Stomach (tissue), 19 donors: ENCODE measurements at places on chromosomes 5 and 9.

DNA sequence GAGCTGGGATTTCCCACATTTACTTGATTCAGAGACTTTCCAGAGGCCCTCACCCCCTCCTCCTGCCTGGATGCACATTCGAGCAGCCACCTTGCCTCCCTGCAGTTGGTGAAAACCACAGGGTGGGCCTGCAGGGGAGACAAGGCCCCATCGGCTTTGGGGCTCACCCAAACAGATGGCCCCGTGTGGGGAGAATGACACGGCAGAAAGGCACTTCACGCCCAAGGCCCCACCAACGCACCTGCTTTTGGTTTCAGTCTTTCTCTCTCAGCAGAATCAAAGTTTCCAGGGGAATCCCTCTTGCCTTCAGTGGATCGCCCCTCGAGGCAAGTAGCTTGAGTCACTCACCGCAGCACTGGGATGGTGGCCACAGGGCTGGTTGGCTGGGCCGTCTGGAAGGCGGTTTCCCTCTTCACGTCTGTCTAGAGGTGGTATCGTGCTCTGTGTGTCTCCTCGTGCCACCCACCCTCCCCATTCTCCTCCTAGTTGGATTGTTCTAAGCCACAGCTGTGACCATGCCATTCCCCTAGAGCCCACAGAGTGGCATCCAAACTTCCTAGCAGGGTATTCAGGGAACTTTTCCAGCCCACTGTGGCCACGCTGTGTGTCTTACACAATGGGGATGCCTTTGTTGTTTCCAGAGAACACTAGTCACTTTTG is 31.8 kb downstream of the SEC61B start:
- no peaks in the 10 kb centered on the region for H3K36me3 ChIP-seq
- DNase-seq: no peak
- peaks cover 3% of the 10 kb centered on the region for H3K4me1 ChIP-seq
- H3K27ac ChIP-seq: no peak overlapping the region
- no peaks in the 10 kb centered on the region for H3K27me3 ChIP-seq

- H3K27me3 ChIP-seq: no peaks in the 10 kb centered on the region
- H3K36me3 ChIP-seq: peaks cover 8% of the 10 kb centered on the region
- H3K4me3 ChIP-seq: no peak overlapping the region
- peaks cover 43% of the 10 kb centered on the region for H3K4me1 ChIP-seq
Observed at GRCh38 chr5:10701567-10702039, 59.4 kb downstream of the DAP start.

- DNase-seq: peak; percentile 83
- no peak overlapping the region for H3K4me3 ChIP-seq
- no peaks in the 10 kb centered on the region for H3K27me3 ChIP-seq
- H3K4me1 ChIP-seq: peaks cover 23% of the 10 kb centered on the region
- peak overlapping the region; percentile 86 for H3K27ac ChIP-seq
Observed at GRCh38 chr5:151107738-151108520, 27.1 kb upstream of the TNIP1 start.

DNA sequence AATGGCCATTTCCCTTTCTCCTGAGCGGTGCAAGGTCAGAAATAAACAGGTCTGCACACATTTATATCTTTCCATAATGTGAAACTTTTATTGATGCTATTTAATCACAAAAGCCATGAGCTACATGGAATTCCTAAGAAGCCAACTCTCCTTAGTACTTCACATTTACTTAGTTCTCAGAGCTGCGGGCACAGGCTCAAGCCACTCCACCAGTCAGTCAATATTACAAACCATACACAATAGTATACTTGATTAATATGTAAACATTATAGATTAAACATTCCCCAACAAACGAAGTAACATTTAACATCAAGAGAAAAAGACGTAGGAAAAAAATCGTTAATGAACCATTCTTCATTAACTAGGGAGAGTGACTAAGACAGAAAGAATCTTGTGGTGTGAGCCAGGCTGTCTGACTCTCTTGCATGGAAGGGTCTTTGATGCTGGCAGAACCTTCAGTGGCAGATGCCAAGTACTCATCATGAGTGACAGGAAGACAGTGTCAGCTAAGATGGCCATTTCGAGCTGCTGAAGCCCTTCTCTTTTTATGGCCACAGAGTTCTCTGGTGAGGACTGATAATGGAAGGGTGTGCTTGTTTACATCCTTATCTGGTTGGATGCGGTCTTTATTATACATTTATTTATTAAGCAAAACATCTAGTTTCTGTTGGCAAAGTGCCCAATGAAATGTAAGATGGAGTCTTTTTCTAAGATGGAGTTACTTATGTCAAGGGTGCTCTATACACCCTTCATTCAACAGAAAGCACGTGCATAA is 115.5 kb upstream of the TUT7 start:
- H3K4me3 ChIP-seq: no peak overlapping the region
- peaks cover 18% of the 10 kb centered on the region for H3K4me1 ChIP-seq
- H3K27ac ChIP-seq: peak overlapping the region; percentile 59
- peak; percentile 60 for DNase-seq

DNA sequence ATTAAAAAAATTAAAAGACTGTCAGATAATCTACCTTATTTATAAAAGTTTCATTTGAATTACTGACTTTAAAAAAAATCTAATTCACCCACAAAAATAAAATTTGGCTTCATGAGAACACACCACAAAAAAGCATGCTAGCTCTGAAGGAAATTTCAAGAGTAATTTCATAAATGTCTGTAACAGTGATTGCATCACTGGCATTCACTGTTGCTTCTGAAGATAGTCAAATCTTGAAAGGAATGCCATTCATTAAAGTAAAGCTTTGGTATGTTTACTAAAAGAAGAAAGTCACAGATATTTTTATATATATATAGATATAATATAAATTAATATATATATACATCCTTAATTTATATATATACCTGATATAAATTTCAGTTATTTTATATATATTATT is 43.4 kb downstream of the NADK2 start:
- H3K36me3 ChIP-seq: peaks cover 12% of the 10 kb centered on the region
- DNase-seq: no peak
- H3K4me1 ChIP-seq: no peaks in the 10 kb centered on the region
- H3K27me3 ChIP-seq: no peaks in the 10 kb centered on the region

DNA sequence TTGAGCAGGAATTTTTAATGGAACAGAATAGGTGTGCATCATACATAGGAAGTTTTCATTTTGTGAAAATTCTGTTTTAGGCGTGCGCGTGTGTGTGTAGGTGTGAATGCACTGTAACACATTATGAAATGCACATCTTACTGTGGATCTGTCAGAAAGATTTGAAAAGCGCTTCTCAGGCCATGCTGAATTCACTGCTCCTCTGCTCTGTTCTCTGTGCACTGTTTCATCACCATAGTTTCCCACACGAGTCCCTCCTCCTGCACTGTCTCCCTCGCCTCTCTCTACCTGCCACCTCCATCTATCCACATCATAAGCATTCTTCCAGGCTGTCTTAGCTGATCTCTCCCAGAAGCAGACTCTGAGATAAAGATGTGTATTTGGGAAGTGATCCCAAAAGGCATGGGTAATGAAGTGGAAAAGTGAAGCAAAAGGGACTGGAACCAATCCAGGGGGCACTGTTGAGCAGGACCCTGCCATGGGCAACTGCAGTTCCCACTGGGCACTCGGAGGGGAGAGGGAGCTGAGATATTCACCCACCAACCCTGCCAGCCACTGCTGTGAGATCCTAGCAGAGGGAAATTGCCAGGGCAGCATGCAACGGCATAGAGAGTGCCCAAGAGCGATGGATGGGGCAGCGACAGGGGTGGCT is 65.9 kb downstream of the GABBR2 start:
- no peaks in the 10 kb centered on the region for H3K36me3 ChIP-seq
- no peak overlapping the region for H3K27ac ChIP-seq

- H3K4me1 ChIP-seq: no peaks in the 10 kb centered on the region
- DNase-seq: no peak
- H3K36me3 ChIP-seq: peaks cover 15% of the 10 kb centered on the region
- no peak overlapping the region for H3K4me3 ChIP-seq
- no peaks in the 10 kb centered on the region for H3K27me3 ChIP-seq
Observed at GRCh38 chr9:114289571-114290481, 33.1 kb upstream of the ORM1 start.

- no peak overlapping the region for H3K4me3 ChIP-seq
- no peaks in the 10 kb centered on the region for H3K4me1 ChIP-seq
- DNase-seq: no peak
- no peaks in the 10 kb centered on the region for H3K36me3 ChIP-seq
- H3K27ac ChIP-seq: no peak overlapping the region
Observed at GRCh38 chr9:133616643-133617405, 7.6 kb upstream of the FAM163B start.

DNA sequence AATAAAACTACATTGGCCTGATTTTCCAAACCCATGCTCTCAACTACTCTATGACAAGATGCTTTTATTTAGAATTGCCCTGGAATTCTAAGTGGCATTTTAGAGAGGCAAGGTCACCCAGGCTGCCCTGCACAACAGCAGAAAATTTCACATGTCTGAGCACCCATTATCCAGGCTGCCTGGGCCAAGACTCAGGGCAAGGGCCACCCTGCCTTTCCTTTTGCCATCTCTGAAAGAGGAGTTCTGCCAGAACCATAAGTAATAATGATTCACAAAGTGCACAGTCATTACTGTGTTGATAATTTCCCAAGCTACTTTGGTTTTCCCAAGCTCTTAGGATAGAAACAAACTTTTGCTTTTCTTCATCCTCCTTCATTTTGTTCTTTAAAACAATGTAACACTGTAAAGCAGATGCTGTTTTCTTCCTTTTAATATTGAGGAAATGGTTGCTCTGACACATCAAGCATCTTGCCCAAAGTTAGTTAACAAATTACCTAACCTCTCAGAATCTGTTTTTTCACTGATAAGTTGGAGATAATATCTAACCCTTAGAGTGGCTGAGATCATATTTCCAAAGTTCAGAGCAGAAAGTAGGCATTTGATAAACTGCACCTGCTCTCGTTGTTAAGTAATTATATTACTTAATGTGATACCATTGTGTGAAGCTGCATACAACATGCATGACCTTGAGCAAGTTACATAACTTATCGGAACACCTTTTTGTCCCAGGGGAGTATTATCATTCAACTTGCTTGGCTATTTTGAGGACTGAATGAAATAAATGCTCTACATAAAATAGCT is 325.6 kb downstream of the PRELID2 start:
- no peak overlapping the region for H3K4me3 ChIP-seq
- DNase-seq: peak; percentile 15
- no peaks in the 10 kb centered on the region for H3K36me3 ChIP-seq
- H3K27ac ChIP-seq: peak overlapping the region; percentile 6
- peaks cover 24% of the 10 kb centered on the region for H3K4me1 ChIP-seq

DNA sequence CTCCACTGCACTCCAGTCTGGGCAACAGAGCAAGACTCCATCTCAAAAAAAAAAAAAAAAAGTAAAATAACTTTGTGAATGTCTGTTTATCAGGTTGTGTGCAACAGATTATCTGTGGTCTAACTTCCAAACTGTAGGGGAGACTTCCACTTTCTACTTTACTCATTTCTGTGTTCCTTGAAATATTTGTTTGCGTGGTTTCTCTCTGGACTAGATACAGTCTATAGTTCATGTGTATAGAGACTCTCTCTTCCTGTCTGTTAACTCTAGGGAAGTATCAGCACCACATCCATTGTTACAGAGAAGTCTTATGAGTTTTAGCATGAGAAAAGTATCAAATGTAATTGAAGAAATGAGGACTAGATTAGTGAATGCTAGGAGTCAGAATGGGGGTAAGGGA is 168.3 kb downstream of the LPAR1 start:
- no peak overlapping the region for H3K4me3 ChIP-seq
- no peak overlapping the region for H3K27ac ChIP-seq
- DNase-seq: no peak
- H3K27me3 ChIP-seq: no peaks in the 10 kb centered on the region

DNA sequence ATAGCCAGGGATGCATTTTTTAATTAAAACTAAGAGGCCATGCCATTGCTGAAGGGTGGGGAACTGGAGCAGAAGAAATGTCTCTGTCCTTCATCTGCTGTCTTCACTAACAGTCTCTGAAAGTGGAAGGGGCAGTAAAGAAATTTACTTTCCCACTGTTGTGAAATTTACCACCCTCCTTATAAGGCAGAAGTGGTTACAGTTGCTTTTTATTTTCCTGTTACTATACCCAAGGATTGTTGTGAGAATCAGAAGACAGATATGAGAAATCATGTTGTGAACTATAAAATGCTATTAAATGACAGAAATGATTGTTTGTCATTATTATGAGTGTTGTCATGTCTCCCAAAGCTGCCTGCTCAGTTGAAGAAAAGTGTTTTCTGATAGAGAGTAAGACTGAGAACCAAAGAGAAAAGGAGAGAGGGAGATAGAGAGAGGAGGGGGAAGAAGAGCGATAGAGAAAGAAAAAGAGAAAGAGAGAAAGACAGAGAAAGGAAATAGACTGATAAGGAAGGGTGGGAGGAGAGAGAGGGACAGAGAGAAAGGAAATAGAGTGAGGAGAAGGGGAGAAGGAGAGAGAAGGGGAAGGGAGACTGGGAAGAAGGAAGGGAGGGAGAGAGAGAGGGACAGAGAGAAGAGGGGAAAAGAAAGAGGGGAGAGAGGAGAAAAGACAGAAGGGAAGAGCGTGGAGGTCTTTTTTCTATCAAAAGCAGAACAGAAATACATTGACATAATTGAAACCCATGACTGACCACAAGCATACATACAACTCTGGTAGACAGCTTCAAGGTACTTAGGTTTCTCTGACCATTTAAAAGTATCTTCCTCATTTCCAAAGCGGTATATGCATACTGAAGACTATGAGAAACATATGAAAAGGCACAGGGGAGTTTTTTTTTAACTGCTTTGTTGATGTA is 22.5 kb downstream of the SEC61B start:
- no peak overlapping the region for H3K27ac ChIP-seq
- no peak overlapping the region for H3K4me3 ChIP-seq
- peaks cover 19% of the 10 kb centered on the region for H3K36me3 ChIP-seq

GRCh38 chr5:180785794-180786221 is 16.8 kb downstream of the MGAT1 start:
- peak; percentile 60 for DNase-seq
- peak overlapping the region; percentile 82 for H3K27ac ChIP-seq
- no peaks in the 10 kb centered on the region for H3K27me3 ChIP-seq
- H3K4me1 ChIP-seq: peaks cover 43% of the 10 kb centered on the region

DNA sequence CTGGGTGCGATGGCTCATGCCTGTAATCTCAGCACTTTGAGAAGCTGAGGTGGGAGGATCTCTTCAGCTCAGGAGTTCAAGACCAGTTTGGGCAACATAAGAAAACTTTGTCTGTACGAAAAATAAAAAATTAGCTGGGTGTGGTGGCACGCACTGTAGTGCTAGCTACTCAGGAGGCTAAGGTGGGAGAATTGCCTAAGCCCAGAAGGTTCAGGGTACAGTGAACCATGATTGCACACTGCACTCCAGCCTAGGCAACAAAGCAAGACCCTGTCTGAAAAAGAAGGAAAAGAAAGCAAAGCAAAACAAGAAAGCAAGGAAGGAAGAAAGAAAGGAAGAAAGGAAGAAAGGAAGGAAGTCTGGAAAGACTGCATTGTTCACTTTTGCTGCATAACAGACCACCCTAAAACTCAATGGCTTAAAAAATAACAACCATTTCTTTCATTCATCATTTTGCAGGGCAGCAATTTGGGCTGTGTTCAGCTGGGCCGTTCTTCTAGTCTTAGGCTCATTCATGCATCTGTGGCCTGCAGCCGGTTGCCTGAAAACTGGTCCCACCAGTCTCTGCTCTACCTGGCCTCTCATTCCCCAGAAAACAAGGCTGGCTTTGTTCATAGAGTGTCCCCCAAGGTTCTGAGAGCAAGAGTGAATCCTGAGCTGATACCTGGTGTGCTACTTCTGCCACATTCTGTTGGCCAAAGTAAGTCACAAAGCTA is 82.4 kb upstream of the MIER3 start:
- no peak overlapping the region for H3K27ac ChIP-seq
- H3K4me1 ChIP-seq: no peaks in the 10 kb centered on the region
- no peaks in the 10 kb centered on the region for H3K36me3 ChIP-seq
- DNase-seq: no peak
- H3K4me3 ChIP-seq: no peak overlapping the region
